ENCODE measurements at places on chromosomes 6 and 20.

- DNase-seq = no peak
Observed at GRCh38 chr6:131958095-131958494, 6.9 kb upstream of the CCN2 start.

GRCh38 chr6:4965562-4966389 lies 38.1 kb downstream of the RPP40 start:
- DNase-seq = no peak

DNA sequence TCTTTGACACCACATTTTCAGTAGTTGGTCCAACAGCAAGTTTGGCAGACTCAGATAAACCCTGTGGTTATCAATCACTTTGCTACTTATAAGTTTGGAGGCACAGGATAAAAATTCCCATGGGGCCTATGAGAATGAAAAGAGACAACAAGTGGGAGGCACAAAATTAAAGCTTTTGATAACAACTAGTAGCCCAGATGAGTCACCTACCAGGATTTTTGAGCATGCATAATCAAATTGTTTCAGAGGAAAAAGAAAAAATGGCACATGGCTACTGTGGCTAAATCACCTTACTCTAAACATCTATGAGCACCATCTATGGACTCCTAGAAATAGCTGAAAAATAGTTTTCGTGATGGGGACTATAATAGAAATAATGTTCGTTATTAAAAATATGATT lies 40.8 kb upstream of the BMP5 start:
- no peak for DNase-seq

DNA sequence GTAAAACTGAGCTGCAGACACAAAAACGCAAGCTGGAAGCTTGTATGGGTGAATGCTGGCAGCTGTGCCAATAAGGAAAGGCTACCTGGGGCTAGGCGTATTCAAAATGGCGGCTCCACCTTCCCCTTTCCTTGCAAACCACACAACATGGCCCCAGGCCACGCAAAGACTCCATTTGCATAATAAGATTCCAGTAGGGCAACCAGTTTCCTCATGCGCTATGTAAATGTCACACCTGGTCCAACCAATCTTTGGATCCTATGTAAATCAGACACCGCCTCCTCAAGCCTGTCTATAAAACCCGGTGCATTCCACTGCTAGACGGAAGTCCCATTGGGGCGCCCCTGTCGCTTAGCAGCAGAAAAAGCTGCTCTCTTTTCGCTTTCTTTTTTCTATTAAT lies 505.9 kb upstream of the BTBD3 start:
- no peak for DNase-seq

- no peak for DNase-seq
Observed at GRCh38 chr6:4598384-4598995, 177.7 kb upstream of the CDYL start.

DNA sequence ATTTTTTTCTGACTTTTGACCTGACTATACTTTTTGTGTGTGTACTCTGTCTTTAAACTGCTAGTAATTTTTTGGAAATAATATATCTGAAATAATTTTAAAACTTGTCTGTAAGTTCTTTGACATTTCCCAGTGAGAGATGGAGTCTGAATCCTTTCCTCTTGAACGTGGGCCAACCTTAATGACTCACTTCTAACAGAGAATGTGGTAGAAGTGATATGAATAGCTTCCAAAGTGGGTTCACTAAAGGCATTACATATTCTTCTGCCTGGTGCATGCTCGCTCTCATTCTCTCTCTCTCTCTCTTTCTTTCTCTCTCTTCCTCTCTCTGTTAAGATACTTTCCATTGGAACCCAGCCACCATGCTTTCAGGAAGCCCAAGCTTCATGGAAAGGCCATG lies 108.7 kb upstream of the FERMT1 start:
- DNase-seq = no peak

DNA sequence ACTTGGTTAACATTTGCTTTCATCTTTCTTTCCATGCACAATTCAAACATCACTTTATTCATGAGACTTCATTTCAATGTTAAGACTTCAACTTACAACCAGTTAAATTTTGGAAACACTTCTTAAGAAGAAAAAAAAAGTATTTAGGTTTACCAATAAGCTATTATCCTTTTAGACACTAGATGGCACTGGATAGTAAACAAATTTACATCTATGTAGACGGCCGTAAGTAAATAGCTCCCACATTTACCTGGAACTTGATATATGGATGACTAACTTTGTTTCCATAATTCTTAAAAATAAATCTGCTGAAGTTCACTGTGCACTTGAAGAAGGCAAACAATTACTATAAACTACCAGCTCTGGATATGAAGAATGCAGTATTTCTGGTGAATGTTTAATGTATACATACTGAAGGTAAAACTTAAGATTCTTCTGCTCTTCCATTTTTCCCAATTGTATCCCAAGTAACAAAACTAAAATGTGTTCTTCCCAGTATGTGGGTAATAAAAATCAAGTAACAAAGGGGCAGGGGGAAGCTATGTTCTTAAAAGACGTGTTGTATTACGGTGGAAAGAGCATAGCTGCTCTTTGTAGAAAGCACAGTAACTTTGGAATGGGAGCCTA lies 130.6 kb upstream of the C6orf118 start:
- no peak for DNase-seq

DNA sequence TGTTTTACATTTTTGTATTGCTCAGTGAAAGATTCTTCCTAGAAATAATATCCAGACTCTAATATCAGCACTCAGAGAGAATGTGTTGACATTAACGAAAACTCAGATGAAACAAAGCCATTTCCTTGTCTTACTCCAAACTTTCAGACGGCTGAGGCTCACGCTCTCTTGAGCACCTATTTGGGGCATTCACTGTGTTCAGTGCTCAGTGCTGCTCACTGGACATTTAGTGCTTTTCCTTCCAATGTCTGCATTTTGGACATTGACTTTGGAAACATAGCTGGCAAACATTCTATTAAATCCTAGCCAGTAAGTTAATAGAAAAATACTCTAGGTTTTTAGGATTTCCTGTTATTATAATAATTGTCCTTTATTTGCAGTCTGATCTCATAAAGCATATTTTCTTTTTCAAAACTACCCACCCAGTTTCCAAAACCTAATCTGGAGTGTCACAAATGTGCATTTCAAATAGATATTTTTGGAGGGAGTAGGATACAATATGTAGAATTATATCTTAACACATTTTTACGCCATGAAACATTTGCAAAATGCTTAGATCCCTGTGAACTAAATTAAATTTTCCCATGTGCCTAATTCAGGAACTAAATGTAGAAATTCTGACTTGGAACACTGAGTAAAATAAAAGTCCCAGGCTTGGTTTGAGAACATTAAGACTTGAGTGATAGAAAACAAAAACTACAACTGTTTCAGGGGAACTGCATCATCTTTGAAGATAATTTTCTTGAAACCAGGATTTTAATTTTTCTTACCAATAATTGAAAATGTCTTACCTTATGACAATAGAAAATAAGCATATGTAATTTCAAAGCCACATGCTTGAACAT lies 91.7 kb upstream of the B3GAT2 start:
- DNase-seq = no peak

- no peak for DNase-seq
Observed at GRCh38 chr6:46211917-46212316, 41.1 kb upstream of the ENPP5 start.

DNA sequence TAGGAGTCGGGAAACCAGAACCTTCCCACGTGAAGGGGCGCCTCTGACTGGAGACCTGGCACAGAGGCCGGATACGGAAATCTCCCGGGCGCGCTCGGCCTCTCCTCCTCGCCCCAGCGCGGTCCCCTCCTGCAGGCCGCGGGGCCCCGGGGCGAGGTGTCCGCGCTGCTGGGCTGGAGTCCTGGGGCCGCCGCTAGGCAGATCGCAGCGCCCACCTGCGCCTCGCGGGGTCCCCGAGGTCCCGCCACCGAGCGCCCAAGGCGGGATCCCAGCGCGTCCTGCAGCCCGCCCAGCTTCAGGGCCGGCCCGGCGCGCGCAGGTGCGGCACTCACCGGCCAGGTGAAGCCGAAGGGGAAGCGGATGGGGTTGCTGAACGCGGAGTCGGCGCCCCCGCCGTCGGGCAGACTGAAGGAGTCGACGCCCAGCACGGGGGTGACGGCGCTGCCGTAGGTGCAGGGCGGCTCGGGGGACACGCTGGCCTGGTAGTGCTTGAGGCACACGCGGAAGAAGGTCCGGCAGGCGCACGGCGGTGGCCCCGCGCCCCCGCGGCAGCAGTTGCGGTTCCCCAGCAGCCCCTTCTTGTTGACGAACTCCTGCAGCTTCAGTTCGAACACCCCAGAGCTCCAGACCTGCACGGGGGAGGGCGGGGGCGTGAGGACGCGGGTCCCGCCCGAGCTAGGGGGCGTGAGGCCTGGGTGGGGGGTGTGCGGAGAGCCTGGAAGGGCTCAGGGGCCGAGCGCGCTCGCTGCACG lies 1.5 kb downstream of the DLL1 start:
- DNase-seq = no peak

GRCh38 chr6:169854813-169855212 lies 103.4 kb downstream of the ERMARD start:
- no peak for DNase-seq

- DNase-seq = no peak
Observed at GRCh38 chr20:36121981-36122930, 32.3 kb upstream of the EPB41L1 start.

- no peak for DNase-seq
Observed at GRCh38 chr6:144353871-144354314, 68.8 kb downstream of the UTRN start.

DNA sequence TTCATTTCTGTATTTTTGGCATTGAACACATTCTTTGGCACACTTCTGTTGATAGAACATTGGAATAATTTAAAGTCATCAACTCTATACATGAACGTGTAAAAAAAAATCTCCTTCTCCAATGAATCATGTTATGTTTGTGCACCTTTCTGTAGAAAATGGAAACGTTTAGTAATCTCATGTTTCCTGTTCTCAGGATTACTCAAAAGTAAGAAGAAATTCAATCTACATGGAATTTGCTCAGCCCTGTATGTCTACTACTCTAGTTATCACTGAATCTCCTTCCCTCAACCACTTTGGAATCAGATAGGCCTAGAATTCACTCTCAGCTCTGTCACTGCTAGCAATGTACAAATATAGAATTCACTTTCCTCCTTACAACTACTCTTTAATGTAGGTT lies 103.6 kb downstream of the COL21A1 start:
- no peak for DNase-seq

DNA sequence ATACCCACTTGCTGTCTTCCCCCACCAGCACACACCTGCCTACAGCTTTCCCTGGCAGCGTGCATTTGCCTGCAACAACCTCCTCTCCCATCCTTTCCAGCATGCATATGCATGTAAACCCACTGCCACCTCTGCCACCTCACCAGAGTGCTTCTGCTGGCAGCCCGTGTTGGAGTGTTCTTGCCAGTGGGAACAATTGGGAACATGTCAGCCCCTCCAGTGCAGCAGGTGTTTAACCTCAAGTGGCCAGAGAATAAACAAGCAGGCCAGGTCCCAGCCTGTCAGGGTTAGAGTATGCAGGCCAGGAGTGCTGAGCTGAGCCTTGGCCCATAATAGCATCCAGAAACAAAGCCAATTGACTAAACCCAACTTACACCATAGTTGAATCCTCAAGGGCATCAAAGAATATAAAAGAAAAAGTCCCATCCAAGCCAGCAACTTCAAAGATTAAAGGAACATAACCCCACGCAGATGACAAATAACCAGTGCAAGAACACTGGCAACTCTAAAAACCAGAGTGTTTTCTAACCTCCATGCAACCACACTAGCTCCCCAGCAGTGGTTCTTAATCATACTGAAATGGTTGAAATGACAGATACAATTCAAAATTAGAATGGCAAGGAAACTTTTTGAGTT lies 1212.1 kb upstream of the CITED2 start:
- no peak for DNase-seq

- no peak for DNase-seq
Observed at GRCh38 chr6:56624046-56624727, 18.5 kb downstream of the DST start.

Data from activated T-cell treated with anti-CD3 and anti-CD28 coated beads for 1 hour (primary cell).